ENCODE measurements at places on chromosomes 3 and 15.

GRCh38 chr3:66164155-66164554 is 56.6 kb upstream of the SLC25A26 start:
- no peak for DNase-seq

DNA sequence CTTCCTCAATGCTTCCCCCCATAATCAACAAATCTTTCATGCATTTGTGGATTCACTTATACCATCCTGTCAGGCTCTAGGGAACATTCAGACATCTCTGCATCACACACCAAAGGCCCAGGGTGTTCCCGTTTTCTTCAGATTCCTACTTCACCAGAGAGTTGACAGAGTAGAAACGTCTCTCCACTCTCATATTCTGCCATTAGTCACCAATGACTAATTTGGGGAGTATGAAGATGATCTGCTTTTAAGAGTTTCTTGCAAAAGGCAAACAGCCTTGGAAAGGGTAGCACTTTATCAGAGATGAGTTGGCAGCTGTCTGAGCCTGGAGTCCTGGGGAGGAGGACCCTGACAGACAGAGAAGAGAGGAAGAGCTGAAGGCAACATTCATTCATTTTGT is 55.8 kb upstream of the DGKG start:
- DNase-seq: no peak

DNA sequence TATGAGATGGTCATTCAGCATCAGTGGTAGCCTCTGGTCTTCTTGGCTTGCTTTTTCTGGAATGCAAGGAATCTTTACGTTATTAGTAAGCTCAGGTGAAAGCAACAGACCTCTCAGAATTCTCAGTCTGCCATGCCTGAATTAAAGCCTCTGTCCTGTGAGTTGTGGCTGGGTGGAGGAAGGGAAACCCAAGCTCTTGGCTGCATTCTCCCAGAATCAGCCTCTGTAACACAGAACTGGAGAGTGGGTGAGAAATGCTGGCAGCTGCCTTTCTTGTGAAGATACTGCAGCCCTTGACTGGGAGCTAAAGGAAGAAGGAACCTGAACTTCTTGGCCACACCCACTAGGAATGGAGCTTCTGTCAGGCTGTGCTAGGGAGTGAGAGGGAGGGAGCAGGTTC is 505.8 kb downstream of the EPHA3 start:
- no peak for DNase-seq

GRCh38 chr3:12158387-12159226 is at the start of gene TIMP4:
TSS of gene TIMP4 (minus strand) at chr3:12158912. CDS start at chr3:12158840, 72 bp downstream.
- DNase-seq: no peak

DNA sequence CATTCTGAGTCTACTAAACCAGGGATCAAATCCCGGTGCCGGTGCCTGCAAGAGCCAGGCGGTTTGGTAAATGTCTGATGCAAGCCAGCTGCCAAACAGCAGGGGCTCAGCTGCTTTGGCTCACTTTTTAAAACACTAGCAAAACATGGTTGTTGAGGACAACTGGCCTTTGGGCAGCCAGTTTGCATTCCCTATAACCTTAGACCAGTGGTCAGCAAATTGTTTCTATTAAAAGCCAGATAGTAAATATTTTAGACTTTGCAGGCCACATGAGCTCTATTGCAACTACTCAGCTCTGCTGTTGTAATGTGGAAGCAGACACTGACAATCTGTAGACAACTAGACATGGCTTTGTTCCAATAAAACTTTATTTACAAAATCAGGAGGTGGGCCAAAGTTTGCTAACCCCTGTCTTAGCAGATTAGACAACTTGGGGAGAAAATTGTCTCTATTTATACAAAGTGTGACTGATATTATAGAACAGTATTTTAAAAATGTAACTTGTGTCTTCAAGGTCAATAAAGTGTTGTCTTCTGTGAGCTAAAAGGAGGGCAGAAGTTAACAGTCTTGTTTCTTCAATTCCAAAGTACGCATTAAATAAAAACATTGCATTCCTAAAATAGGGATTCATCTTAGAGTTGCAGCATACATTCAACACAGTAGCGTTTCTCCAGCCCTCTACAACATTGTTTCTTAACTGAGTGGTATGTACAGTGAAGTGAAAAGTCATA is 67.6 kb downstream of the SSUH2 start:
- no peak for DNase-seq

- DNase-seq: peak; percentile 44
Measured at GRCh38 chr3:49723296-49723627, 489 bp downstream of the GMPPB start.

- DNase-seq: no peak
Measured at GRCh38 chr3:58299839-58300516, 6.1 kb upstream of the RPP14 start.

DNA sequence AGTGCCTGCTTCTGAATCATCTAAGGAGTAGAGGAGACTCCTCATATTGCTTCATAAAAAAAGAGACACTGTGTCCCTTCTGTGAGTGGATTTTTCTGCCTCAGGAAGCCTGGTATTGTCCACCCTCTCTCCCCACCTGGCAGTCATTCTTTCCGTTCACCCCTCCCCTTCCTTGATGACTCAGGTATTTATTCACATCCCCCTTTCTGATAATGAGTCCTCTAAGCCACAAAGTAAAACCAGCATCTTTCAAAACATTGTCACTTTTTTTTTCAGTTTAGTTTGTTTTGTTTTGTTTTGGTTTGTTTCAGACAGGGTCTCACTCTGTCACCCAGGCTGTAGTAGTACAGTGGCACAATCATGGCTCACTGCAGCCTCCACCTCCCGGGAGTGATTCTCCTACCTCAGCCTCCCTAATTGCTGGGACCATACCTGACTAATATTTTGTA is 65.2 kb upstream of the UBE2E1 start:
- no peak for DNase-seq

- DNase-seq: no peak
Measured at GRCh38 chr3:139440639-139441556, 35.4 kb downstream of the RBP2 start.

DNA sequence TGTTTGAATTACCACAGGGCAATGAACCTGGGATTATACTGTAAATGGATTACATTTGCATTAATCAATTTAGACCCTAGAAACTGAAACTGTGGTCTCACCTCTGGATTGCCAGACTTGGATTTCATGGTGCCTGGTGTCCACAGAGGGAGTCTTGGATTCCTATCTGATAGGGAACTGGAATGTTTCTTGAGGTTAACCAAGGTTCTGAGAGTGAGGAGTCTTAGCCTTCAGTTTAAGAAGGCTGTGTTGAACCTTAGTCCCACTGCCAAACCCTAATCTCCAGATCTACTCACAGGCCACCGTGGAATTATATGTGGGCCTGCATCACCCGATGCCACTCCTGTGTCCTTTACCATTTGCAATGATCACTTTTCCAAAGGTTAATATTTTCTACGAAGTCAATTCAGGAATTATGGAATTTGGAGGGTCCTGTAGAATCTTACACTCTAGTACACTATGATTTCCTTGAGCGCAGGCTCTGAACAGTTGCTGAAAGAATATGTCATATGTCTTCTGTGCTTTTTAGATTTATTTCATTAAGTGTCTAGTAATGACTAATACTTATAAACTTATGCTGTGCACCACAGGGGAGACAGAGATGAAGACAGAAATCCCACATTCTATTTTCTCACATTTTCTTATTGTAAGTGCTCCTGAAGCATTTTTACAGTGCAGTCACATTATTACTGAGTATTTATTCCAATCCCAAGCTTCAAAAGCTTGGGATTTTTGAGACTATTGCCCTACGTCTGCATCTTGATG is 87.9 kb downstream of the EFL1 start:
- DNase-seq: no peak

DNA sequence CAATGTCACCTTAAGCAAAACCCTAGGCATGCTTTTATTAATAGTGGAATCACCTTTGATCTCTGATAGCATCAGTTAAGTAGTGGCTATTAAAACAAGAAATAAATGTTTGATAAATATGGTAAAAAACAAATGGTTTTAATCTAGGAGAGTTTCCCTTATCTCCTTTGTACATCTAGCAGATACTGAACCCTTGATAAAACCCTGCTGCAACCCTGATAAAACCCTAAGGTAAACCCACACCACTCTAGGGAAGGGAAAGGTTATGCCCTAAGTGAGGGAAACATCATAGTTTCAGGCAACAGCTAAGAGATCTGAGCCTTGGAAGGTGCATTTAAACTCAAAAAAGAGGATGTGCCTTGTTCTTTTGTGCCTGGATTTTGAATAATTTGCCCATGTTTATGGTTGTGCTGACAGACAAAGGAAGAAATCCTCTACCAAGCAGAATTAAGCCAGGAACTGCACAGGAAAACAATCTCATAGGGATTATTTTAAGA is 309.7 kb downstream of the FGF12 start:
- no peak for DNase-seq

DNA sequence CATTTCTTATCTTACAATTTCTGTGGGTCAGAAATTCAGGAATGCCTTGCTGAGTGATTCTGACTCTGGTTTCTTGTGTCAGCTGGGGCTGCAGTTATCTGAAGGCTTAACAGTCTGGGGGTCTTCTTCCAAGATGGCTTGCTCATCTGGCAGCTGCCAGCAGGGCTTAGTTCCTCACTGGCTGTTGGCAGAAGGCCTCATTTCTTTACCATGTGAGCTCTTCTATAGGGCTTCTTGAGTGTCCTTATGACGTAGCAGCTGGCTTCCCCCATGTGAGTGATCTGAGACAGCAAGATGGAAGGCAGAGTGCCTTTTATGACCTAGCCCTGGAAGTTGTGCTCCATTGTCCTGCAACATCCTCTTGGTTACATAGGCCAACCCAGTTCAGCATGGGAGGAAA is 82.0 kb upstream of the PDZRN3 start:
- no peak for DNase-seq

GRCh38 chr15:85977586-85977985 is 102.1 kb upstream of the AGBL1 start:
- no peak for DNase-seq

- DNase-seq: no peak
Measured at GRCh38 chr15:69496001-69496400, 43.4 kb downstream of the RPLP1 start.

DNA sequence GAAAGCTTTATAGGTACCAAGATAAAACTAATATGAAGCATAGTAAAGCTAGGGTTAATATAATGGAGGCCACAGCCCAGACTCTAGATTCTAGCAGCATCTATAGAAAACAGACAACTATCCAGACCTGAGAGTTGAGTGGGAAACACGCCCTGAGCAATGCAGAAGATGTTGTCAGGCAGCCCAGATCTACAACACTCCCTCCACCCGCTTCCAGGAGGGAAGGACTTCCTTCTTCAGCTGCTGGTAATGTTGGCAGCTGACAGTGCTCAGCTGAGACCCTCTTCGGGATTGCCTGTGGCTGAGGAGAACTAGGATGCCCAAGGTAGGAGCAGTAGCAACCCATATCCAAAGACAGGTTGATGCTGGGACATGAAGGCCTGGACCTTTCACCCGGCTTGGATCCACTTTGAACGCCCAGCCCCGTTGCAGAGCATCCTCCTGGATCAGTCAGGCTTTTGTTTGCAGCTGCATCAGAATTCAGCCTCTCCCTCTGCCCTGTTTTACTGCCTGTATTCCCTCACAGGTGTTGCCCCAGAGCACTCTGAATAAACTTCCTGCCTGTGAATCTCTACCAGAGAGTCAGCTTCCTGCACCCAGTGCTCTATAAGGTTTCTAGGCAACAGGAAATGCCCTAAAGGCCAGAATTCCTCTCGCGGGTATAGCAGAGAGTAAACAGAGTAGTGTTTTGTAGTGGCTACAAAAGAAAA is 174.7 kb upstream of the IL12A start:
- no peak for DNase-seq

DNA sequence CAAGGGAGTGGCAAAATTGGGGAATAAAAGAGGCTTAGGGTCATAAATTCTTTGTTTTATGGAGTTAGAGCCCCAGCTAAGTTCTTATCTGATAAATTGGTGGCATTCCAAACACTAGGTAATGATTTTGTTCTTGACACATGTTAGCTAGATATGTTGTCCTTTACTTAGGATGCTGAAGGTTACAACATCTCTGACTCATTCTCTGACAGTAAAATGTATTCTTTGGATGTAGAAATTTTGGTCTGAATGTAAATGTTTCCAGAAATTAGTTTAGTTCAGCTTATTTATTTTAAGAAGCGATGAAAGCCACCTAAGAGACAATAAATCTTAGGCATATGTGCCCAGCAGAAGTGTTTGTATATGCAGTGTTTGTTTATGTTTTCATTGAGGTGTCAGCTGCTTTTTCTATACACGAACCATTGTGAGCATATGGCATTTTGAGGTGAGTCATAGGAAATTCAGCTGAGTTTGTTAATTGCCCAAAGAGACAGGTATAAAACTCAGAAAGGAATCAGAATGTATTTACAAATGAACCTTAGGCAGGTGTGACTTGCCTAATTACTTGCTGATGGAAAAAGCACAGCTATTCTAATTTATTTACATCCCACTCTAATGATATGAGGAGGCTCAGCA is 247.7 kb downstream of the AGBL1 start:
- no peak for DNase-seq

- no peak for DNase-seq
Measured at GRCh38 chr3:62712746-62713145, 162.5 kb downstream of the CADPS start.

DNA sequence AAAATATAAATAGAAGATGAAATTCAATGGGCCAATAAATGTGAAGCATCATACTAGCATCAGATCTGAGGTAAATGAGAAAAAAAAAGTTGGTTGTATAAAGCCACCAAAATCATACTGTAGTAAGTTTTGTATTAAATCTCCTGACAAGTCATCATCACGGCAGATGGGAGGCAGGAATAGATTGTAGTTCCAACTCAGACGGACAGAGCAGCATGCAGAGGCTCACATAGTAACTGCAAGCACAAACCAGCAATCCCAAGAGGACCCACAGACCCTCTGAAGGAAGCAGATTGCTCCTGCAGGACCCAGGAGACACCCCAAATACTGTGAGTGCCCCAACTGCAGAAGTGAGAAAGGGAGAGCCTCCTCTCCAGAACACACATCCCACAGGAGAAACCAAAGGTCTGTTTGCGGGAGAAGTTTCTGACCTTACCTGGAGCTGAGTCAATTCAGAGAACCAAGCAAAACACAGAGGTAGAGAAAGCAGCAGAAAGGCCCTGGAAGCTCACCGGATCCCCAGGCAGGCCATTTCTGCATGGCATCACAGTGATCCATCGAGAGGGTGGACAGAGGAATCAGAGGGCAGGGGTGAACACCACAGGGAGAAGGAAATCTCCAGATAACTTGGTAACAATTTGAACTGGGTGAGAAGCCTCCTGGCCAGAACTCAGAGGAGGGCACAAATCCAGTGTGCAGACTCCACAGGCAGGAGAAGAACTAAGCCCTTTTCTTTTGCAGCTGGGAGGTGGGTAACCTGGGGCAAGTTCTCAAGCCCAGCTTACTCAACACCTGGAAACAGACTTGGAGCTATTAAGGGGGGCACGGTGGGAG is 141.6 kb upstream of the ARHGEF26 start:
- no peak for DNase-seq

DNA sequence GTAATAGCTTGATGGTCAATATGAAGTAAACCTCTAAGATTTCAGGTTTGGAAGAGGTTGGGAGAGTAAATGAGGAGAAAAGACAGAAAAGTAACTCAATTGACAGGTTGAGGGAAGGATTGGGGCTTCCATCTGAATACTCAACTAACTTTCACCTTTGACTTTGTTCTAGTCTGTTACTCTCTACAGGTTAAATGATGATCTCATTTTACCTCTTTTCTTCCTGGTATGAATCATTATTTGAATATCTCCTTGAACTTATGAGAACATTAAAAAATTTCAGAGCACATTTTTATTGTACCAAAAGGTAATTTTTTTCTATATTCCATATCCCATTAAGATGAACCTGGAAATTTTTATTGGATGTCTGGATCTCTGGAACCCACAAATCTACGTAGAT is 87.9 kb upstream of the KCNH8 start:
- no peak for DNase-seq

Data from activated CD4-positive, alpha-beta T cell treated with anti-CD3 and anti-CD28 coated beads for 24 hours (primary cell).